H9 (cell line): ENCODE measurements at places on chromosomes 2 and 18.

DNA sequence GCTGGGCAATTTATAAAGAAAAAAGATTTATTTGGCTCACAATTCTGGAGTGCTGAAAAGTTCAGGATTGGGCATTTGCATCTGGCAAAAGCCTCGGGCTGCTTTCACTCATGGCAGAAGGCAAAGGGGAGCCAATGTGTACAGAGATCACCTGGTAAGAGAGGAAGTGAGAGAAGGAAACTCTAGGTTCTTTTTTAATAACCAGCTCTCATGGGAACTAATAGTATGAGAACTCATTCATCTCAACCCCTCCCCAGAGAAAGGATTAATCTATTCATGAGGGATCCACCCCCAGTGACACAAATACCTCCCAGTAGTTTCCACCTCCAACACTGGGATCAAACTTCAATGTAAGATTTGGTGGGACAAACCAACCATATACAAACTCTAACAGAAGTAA, 129.0 kb downstream of the EVA1A start:
- no peak for DNase-seq

DNA sequence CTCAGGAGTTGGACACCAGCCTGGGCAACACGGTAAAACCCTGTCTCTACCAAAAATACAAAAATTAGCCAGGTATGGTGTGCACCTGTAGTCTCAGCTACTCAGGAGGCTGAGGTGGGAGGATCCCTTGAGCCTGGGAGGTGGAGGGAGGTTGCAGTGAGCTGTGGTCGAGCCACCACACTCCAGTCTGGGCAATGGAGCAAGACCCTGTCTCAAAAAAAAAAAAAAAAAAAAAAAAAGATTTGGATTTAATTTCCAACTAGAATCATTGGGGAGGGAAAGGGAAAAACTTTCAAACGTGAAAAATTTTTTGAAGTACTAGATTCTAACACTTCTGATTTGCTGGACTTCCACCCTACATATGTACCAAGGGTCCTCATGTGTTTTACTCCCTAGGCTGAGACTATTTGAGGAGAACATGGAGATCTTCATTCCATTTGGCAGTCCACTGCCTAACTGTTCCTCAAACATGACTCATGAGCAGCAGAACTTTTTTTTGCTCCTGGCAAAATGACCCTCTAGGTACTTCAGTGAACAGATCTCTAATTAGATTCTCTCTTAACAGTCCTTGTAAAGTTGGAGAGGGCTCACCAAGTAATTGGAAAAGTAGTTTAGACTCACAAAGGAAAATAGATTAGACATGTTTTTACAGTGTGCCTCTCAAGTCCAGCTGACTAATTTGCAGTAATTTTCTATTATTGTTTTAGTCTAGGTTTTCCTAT, 267.6 kb downstream of the METTL4 start:
- DNase-seq, result no peak

DNA sequence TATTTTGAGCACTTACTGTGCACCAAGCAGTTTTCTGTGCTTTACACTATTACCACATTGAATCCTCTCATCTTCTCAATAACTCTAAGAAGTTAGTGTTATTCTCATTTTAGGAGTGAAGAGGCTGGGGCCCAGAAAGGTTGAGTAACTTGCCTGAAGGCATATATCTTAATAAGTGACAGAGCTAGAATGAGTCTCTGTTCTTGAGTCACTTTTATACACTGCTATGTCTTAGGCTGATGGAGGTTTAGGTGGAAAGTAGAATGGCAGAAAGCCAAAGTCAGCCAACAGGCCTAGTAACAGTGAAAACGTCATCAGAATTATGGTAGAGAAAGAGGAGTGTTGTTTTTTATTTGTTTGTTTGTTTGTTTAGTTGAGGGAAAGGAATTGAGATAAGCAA, 27.9 kb upstream of the RPE start:
- DNase-seq, result no peak

DNA sequence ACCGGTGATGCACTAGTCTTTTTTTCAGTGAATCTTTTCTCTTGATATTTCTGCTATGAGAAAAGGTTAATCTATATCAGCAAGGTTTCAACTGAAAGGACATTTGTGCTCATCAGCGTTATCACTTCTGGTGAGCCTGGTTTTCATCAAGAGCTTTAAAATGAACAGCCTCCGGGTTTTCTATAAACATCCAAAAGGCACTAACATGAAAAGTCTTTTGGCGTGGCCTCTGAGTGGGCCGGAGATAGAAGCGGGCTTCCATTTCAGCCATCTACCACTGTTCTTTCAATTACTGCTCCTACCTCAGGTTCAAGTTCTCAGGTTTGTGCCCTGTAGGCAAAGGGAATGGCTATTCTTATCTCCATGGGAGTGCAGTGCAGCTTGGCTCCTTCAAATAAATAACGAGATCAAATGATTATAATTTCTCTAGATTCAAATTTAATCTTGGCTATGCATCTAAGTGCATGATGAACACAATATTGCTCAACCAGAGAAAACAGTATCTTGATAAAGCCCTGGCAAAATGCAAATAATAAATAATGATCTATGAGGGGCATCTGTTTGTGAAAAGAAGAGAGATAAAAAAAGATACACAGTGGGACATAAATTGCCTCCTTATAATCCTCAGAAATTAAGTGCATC, 314.8 kb downstream of the CDH2 start:
- no peak for DNase-seq

GRCh38 chr2:71576541-71576940, 123.2 kb downstream of the DYSF start:
- no peak for DNase-seq

- DNase-seq, result no peak
These were observed 233.2 kb downstream of the SLC8A1 start for GRCh38 chr2:40218679-40219078.

DNA sequence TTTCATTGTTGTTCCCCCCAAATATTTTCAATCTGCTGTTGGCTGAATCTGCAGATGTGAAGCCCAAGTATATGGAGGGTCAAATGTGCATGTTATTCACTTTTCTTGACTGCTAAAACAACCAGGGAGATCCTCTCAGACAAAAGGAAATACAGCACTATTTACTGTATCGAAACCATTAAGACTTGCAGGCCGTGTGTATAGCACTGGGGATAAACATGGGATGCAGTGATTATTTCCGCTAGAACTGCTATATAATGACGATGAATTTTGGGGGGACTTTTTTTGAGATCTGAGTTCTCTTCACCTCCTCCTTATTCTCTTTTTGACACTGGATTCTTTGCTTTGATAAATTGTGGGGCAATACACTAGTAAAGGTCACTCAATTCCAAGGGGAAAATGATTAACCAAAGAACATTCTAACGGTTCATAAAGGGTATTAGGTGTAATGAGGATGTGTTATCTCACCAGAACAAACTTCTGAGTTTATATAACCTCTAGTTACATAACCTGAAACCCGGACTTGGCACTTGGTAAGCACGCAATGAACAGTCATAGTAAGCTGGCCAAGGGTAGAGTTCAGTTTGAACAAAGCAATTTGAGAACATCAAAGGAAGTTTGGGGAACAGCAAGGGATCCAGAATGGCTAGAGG, 3.5 kb upstream of the UGT1A1 start:
- DNase-seq, result no peak

GRCh38 chr2:48886919-48887318, 131.4 kb upstream of the LHCGR start:
- no peak for DNase-seq

GRCh38 chr2:116706396-116706795, 1108.1 kb upstream of the DDX18 start:
- DNase-seq, result no peak

DNA sequence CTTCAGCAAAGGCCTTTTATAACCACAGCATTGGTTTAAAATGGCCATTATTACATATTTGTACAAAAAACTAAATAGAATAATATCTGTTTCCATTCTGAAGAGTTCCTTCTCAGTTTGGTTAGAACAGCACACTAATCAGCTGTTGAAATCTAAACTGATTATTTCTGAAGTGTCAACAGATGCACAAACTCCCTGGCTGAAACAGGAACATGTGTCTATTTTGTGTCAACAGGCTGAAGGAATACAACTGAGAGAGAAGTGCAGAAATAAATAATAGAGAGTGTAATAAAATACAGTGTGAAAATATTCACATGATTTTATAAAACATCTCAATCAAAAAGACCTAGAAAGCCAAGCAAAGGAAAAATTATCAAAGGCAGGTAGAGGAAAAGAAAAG, 29.7 kb downstream of the IKZF2 start:
- no peak for DNase-seq

DNA sequence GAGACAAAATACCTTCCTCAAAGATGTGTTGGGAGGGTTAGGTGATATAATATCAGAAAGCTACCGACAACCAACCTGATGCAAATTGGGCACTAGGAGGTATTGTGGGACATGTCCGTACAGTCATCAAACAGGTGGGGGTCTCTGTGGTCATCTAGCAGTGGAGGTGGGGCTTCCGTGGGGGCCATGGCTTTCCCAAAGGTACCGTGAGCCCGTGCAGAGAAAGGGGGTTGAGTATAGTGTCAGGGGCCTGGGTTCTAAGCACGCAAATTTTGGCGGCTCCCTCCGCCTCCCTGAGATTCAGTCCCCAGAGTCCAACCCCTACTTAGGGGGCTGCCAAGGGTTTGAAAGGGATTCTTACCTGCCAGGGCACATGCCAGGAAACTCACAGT, 32.6 kb downstream of the HJURP start:
- no peak for DNase-seq

DNA sequence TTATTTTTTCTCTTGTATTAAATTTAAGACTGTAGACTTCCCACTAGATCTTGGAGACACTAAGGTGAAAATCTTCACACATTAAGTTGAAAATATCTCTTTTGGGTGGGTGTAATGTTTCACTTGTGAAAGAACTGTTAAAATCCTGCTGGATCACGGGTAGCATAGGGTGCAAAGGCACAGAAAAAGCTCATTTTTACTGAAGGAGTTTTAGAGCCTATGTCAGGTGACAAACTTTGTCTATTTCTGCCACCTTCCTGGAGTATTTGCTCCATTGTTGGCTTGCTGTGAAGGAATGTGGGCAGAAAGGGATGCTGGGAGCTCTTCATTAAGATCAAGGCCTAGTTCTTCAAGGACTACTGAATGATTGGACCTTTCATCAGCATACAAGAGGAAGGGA, 119.4 kb downstream of the FMNL2 start:
- no peak for DNase-seq

DNA sequence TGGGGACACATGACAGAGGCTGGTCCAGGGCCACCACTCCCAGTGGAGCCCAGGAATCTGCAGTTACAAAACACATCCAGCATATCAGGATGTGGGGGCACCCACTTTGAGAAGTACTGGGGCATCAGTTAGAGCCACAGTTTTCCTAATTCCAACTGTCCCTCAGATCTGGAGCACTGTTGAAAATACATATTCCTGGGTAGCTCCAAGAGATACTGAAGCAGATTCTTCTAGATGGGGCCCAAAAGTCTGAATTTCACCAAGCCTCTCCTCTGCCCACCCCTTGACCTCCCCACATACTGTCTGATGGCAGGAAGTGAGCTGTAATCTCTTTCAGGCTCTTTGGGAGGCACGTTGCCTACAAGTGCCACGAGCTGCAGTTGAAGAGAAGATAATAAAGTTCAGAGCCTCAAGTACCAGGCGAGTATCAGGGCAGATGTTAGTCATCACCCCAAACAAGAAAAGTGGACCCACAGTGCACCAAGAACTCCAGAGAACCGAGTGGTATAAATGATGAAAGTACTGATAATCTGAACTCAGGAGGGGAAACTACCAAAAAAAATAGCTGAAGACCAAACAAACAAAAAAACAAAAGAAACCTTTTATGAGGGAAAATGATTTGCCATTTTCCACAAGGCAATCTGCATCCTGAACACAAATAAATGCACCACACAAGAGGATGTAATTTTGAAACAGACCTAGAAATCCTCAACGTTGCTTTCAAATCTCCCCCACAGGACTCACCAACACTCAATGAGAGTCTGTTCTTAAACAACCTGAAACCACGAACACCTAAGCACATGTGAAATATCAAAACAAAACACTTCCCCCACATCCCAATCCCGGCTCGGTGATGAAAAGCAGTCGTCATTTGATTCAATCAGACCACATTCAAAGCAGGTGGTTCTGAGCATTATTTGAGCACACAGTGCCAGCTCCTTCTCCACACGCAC, 98.7 kb downstream of the TCF4 start:
- DNase-seq, result peak; percentile 46

- DNase-seq, result no peak
These were observed 16.8 kb upstream of the AGFG1 start for GRCh38 chr2:227455200-227455599.
